Thoracic aorta (tissue), 2 donors: ENCODE measurements at places on chromosomes 12 and 14.

DNA sequence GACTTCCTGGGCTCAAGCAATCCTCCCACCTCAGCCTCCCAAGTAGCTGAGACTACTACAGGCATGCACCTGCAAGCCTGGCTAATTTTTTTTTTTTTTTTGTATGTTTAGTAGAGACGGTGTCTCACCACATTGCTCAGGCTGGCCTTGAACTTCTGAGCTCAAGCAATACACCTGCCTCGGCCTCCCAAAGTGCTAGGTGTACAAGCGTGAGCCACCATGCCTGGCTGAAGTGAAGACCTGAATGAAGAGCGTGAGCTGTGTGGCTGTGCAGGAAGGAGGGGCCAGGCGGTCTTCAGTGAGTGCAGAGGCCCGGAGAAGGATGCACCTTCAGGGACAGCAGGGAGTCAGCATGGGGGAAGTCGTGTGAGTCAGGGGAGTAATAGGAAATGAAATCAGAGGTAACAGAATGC lies 14.9 kb upstream of the NFKBIA start:
- H3K4me3 ChIP-seq, result no peak overlapping the region
- H3K4me1 ChIP-seq, result peaks cover 9% of the 10 kb centered on the region
- H3K36me3 ChIP-seq, result no peaks in the 10 kb centered on the region
- no peak for DNase-seq

DNA sequence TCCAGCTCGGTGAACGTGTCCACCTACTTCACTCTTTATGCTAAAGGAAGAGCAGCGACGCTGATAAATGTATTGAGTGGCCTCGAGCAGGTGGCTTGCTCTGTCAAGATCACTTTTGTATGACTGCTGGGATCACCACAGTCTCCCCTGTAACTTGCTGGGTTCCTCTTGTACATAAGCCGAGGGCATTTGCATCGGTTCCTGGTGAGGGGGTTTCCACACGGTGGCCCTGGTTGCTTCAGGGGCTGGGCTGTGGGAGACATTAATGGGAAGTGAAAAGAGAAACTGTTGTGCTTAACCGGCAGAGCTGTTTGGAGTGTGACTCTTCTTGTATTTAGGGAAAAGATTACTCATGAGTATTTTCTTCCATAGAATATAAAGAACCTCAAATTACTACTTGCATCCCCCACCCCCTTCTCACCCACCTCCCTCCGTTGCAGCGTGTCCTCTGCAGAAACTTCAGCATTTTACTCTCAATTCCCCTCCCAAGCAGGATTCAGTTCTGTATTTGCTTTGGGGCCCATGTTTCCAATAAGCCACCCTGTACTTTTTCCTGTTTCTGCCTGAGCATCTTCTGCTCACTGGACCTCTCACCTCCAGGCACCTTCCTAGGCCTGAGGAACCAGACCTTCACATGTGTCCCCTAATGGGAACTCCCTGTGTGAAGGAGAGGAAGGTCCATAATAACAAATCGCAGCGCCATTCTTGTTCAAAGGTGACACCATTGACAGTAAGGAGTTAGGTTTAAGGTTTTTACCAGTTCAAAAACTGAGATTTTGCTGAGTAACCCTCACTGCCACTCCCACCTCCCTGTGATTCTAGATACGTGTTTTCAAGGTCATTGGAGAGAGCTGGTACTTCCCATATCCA lies 187.0 kb downstream of the ETV6 start:
- H3K4me1 ChIP-seq, result peaks cover 60% of the 10 kb centered on the region
- DNase-seq, result no peak
- H3K27me3 ChIP-seq, result no peaks in the 10 kb centered on the region
- peak overlapping the region; percentile 40 for H3K27ac ChIP-seq
- H3K36me3 ChIP-seq, result no peaks in the 10 kb centered on the region

GRCh38 chr12:132245521-132246101 lies 83.8 kb downstream of the GALNT9 start:
- no peaks in the 10 kb centered on the region for H3K4me1 ChIP-seq
- no peaks in the 10 kb centered on the region for H3K27me3 ChIP-seq
- no peak overlapping the region for H3K4me3 ChIP-seq
- H3K27ac ChIP-seq, result no peak overlapping the region

GRCh38 chr14:36085861-36086260 lies 90.7 kb downstream of the PTCSC3 start:
- no peak overlapping the region for H3K4me3 ChIP-seq
- no peaks in the 10 kb centered on the region for H3K27me3 ChIP-seq
- H3K4me1 ChIP-seq, result no peaks in the 10 kb centered on the region
- DNase-seq, result no peak
- no peaks in the 10 kb centered on the region for H3K36me3 ChIP-seq
